ENCODE measurements at places on chromosomes 1 and 21.

GRCh38 chr1:206705191-206705590, 20.5 kb downstream of the MAPKAPK2 start:
- no peak for DNase-seq

- no peak for DNase-seq
Observed at GRCh38 chr1:224251741-224252146, 68.7 kb downstream of the DEGS1 start.

DNA sequence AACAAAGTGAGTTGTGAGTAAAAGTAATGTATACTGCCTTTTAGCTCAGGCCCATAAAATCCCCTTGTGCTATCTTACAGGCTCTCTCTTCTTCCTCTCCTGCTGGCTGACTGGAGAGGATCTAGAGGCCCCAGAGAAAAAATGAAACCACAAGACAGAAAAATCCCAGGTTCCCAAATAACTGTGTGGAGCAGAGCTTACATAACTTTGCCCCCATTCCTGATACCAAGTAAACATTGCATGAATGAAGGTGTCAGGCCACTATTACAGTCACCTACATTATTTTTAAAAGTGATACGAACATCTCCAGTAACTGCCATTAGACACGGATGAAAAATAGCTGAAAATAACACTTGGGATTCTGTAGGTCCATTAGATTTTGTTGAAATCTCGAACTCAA, 386.0 kb upstream of the NR5A2 start:
- no peak for DNase-seq

- no peak for DNase-seq
Observed at GRCh38 chr1:163094182-163094581, 25.0 kb downstream of the RGS4 start.

- DNase-seq: no peak
Observed at GRCh38 chr1:174491606-174492005, 43.8 kb downstream of the GPR52 start.

DNA sequence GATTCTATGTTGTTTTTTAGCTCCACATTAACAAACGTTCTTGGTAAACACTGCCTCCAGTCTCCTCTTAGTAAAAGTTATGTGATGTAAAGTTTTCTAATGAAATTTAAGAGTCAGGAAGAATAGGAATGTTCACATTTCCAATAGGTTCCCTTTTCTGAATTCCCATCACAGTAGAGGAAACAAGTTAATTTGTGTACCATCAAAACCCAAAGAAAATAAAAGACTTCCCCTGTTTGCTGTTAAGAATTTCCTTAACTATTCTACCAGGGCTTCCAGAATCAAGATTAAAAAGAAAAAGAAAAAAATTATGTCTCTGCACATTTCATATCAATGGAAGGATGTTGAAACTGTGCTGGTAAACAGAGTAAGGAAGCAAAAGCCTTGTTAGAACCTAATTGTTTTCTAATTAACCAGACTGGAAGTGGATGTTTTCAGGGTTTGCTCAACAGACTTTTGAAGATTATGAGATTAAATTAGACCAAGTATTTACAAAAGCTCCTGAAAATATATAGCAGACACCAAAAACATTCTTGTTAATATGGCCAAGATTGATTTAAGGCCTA, 43.4 kb upstream of the PALMD start:
- DNase-seq: no peak

GRCh38 chr1:85278853-85279314, 2.5 kb upstream of the BCL10 start:
- DNase-seq: no peak

DNA sequence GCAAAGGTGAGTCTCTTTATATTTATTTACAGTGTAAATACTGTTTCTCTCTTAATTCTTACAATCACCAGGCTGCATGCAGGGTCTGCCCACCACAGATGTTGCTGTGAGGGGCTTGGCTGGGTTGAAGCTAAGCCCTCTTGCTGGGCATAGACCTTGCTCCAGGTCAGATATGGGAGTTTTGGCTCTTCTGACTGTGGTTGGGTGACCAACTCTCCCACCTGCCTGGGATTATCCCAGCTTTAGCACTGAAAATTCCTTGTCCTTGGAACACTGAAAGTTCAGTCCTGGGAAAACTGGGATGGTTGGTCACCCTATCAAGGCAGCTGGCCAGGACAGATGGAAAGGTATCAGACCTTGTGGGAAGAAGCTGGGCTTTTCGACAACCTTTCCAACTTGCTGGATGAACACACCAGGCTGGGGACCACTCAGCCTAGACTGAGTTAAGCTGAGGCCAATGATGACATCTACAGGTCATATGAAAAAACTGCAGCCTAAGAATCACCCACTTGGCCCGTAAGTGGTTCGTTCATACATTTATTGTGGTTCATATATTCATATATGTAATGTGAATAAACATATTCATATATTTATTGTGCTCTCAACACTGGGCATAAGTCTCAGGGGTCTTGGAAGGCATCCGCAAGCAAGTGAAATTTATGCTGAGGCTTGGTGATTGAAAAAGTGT, 26.6 kb upstream of the HPDL start:
- DNase-seq: peak; percentile 46

DNA sequence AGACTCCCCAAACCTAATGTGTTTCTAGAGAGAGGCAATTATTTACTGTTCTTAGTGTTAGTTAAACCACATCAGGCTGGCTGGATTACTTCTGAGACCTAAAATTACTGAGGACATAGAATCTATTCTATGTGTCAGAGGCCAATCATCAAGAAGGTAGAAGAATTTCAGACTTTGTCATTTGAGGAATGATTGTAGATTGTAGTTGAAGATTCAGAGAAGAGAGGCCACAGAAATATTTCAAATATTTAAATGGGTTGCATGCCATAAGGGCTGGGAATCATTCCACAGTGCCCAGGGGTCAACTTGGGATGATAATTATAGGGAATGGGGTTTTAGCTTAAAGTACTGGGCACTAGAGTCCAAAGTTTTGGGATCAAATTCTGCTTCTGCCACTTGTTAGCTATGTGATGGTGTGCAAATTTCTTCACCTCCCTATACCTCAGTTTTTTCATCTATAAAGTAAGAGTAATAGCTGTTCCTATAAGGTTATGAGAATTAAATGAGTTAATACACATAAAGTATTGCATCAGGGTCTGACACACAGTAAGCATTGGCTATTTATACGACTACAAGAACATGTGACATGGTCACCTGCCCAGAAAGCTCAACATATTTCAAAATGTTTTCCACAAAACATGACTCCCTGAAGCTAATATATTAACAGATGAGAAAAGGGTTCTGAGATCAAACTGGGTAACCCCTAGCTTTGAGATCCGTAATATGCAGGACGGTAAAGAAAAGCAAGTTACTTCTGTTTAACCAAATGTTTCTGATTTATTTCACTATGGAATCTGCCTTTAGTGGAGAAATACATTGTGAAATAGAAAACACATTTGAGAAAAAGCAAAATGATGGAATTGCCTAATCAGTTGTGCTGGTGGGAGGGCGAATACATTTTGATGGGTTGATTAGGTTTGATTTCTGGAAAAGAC, 69.7 kb upstream of the SPAG17 start:
- no peak for DNase-seq
